ENCODE measurements at places on chromosomes 1 and 21.

DNA sequence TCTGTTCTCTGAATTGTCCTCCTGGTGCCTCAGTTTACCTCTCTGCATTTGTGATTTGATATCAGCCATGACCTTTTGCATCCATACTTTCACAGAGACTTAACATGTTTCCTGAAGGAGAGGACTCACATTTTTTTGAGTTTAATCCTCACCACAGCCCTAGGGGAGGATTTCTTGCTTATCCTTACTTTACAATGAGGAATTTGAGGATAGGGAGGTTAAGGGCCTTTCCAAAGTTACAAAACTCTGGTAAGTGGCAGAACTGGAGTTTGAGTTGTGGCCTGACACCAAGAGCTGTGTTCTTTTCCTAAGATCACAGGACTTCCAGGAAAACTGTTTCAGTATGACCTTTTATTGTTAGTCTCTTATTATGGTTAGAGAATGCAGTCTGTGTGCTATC lies 34.2 kb downstream of the TNFRSF8 start:
- DNase-seq, result no peak

- DNase-seq, result no peak
Observed at GRCh38 chr21:44618504-44618903, 6.6 kb downstream of the KRTAP10-8 start.

- no peak for DNase-seq
Observed at GRCh38 chr21:33207449-33208149, 22.1 kb upstream of the IFNAR2 start.

GRCh38 chr1:111988743-111989453 lies 570 bp downstream of the KCND3 start:
- no peak for DNase-seq

DNA sequence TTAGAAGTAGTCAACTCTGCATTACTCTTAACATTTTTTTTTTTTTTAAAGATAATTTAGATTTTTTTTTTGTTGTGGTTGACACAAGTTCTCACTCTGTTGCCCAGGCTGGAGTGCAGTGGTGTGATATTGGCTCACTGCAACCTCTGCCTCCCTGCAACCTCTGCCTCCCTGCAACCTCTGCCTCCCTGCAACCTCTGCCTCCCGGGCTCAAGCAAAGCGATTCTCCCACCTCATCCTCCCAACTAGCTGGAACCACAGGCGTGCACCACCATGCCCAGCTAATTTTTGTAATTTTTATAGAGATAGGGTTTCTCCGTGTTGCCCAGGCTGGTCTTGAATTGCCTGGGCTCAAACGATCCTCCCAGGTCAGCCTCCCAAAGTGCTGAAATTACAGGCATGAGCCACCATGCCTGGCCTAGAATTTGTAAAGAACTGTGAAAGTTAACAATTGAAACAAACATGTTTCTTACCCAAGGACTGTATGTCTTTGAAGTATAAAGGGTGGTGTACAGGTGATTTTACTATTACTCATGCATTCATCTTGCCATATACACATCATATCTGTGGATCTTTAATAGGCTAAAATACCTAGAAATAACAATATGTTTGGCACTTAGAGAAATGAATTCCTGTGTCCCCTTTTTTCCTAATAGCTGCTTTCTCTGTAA lies 114.7 kb downstream of the ATP5PO start:
- DNase-seq, result no peak
